ENCODE measurements at places on chromosomes 4 and X.
A peak's percentile ranks its signal among the peaks of the same experiment; 100 is the strongest.

DNA sequence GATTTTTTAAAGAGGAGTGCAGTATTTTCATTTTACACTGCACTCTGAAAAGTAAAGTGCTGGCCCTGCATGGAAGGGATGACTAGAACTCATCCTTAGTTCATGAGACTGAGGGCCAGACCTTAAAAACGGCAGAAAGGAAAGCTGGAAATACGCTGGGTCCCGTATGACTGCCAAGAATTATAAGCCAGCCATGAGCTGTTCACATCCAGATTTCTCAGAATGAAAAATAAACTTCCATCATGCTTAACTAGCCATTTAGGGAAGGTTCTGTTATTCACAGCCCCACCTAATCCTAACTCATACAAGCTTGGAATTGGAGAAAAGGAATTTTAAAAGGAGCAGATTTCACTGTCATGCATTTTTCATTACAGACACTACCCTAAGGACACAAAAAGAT, 894.4 kb downstream of the FAT4 start:
- no peak for DNase-seq

GRCh38 chrX:24150898-24151297, 1.4 kb downstream of the ZFX start:
- DNase-seq, result no peak

GRCh38 chrX:31993637-31994036, 921.8 kb upstream of the FTHL17 start:
- no peak for DNase-seq

DNA sequence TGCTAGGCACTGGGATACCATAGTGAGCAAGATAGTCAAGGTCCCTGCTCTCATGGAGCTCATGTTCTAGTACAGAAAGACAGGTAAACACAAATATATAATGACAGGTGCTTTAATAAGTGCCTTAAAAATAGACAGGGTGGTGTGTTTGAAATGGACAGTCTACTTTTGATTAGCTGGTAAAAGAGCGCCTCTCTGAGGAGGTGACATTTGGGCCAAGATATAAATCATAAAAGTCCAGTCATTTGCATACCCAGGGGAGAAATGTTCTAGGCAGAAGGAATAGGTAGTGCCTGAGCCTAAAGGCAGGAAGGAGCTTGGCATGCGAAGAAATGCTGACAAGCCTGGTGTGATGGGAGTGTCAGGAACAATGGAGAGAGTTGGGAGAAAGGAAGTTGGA, 83.6 kb downstream of the DNAAF6 start:
- no peak for DNase-seq

GRCh38 chr4:102400898-102401297, 55.6 kb upstream of the SLC39A8 start:
- no peak for DNase-seq

DNA sequence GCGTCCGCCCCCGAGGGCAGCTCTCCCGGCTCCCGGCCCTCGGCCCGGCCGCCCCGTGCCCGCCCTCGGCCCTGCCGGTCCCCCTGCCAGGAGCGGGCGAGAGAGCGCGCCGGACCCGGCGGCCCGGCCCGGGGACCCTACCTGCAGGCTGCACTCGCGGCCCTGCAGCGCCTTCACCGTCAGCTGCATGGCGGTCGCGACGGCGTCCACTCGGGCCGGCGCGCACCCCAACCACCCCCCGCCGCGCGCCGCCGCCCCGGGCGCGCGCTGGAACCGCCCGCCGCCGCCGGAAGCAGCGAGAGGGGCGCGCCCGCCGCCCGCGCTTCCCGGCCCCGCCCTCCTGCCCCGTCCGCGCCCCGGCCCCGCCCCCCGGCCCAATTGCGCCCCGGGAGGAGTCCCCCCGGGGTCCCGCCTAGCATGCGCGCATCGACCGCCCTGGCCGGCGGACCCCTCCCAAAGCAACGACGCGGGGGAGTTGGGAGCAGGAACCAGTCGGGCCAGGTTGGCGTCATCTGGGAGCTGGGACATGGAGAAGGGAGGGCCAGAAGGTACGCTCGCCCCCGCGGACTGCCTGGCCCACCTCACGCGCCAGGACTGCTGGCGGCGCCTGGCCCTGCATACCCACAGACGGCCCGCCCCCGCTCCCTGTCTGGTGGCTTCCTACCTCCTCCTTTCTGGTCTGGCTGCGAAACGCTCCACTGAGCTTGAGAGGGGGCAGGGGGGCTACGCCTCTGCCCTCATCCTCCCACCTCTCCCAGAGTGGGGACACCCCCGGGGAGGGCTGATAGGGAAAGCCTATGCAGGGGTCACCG, at the start of gene UBL4A:
UBL4A (minus strand) TSS at position 220 of the 812 bp plus-strand sequence; CDS start at position 189, 31 bp downstream.
- DNase-seq, result peak; percentile 60

DNA sequence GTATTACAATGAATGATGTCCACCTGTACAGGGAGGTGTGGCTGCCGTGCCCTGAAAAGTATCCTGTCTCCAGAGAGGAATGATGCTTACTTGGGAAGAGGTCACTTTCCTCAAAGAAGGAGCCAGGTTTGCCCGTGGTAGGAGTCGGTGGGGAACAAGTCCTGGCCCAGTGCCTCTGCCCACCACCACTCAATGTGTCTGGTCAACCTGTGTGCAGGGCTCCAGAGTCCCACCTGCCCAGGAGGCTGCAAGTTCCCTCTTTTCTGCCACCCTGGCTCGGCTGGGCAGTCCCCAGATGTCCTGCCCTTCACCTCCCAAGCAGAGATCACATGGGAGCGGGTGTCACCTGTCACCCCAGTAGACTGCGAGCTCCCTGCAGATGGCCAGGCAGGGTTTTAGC, 75.4 kb upstream of the C4orf50 start:
- no peak for DNase-seq

DNA sequence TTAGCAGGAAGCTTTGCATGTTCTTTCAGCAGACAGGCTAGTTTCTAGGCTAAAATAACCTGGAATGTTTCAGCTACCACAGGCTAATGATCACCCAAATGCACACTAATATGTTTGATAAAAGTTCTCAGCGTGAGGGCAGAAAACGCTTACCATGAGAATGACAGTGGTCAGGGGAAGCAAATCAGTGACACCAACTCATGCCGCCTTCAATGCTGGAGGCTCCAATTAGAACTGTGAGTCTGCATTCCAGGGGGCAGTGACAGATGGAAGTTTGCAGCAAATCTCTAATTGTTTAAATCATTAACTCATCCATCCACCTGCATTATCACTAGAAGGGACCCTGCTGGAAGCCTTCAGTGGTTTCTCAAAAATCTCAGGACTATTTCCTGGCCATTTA, 43.2 kb downstream of the ANOS1 start:
- DNase-seq, result no peak

GRCh38 chr4:135277068-135277979, 1075.7 kb upstream of the PABPC4L start:
- peak; percentile 67 for DNase-seq

GRCh38 chr4:101846550-101846949, 56.0 kb downstream of the BANK1 start:
- DNase-seq, result no peak

DNA sequence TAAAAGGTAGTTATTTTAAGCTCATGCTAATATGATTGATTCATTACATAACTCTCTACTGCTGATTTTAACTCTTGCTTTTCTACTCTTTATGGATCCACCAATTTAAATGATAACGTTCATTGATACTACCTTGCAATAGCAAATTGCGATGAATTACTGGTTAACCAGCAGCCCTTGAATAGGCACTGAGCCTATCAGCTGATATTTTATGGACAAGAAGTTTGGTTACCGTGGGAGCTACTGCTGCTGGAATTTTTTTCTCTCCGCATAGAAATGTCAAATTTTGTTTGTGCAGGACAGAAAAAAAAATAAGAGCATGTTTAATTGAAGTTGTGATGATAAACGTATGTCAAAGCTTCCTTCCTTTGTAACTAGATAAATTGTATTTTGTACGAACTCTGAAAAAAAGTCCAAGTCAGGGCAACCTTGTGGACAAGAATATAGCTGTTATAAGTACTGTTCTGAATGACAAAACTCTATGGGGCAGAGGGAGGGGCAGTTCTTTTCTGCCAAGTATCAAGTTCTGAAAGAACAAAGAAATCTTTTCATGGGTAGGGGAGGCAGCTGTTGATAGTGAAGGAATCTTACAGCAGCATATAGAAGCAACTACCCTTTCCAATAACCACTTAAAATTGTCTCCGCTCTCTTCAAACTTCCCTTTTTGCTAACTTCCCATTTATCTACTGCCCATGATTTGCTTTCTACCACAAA, 434.9 kb upstream of the PABPC4L start:
- DNase-seq, result no peak

GRCh38 chrX:39764441-39764914, 333.3 kb downstream of the BCOR start:
- DNase-seq, result peak; percentile 15

GRCh38 chrX:38103857-38104812, 97.8 kb downstream of the SYTL5 start:
- DNase-seq, result no peak

DNA sequence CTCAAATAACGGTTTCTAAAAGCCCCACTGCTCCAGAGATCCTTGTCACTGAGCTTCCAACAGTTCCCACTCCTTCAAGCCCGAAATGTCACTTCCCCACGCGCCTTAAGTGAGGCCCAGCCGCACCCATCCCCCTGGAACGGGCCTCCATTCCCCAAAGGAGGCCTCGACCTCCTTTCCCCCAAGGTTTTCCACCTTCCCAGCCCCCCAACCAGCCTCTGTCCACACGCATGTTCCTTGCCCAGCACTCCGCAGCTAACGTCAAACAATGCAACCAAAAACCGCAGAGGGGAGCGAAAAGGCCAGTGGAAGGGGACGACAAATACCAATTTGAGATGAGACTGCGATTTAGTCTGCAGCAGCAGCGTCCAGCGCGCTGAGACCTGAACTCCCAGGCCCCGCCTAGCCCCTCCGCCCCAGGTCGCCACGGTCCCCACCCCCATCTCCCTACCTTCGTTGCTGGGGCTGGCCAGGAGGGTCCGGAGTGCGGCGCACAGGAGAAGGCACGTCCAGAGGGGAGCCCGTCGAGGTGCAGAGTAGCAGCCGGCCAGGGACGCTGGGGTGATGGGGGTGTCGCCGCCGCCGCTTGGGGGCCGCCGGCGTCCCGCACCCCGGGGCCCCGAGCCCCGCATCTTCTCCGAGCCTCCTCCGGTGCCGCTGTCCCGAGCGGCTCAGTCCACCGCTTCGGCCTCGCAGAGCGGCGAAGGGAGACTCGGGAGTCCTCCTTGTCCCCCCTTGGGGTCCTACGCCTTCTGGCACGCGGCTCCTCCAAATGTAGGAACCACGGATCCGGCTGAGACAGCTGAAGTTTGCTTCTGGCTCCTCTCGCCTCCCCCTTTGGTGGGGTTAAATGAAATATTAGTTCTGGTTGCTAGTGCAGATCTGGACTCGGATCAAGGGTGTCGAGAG, 924 bp downstream of the EPHA5 start:
- DNase-seq, result peak; percentile 11

- peak; percentile 93 for DNase-seq
Measured at GRCh38 chr4:184355111-184355604, 119.2 kb downstream of the IRF2 start.

- no peak for DNase-seq
Measured at GRCh38 chrX:39796856-39797255, 300.9 kb downstream of the BCOR start.

GRCh38 chr4:8832113-8832915, 39.3 kb downstream of the HMX1 start:
- no peak for DNase-seq

DNA sequence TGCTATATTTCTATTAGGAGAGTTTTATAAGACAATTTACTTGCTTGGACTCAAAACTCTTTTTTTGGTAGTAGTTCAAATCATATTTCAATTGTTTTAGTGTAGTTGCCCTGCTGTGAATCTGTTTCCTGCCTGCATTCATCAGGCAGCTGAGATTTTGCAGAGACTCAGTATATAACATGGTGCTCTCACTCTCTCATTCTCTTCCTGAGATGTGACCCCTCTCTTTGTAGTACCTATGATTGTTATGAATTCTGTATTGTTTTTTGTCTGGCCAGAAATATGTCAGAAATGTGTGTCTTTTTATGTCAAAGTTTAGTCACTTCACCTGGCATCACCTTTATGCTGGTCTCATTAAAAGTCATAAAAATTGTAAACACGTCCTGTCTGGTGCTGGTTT, 374.0 kb downstream of the RAPGEF2 start:
- no peak for DNase-seq

DNA sequence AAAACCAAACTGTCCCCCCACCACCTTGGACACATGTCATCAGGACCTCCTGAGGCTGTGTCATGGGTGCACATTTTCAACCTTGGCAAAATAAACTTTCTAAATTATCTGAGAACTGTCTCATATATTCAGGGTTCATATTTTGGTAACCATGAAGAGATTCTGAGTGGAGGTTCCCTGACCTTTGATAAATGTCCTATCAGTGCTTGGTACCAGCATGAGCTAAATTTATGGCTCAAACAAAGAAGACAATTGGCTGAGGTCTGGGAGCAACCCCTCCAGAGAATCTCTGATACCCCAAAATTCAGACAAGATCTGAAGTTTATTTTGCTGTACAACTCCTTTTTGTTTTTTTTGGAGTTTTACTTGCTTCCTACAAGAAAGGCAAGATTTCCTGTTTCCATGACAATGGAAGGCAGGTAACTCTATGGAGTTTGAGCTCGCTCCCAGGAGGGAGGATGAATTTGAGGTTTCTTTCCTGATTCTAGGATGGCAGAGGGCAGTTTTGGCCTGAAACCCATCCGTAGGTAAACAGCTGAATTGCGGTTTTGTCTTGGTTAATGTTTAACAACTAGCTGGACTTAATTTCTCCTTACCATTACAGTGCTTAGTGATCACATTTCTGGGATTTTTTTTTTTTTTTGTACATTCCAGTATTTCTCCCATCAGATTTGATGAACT, 14.5 kb downstream of the UGT2B15 start:
- no peak for DNase-seq

DNA sequence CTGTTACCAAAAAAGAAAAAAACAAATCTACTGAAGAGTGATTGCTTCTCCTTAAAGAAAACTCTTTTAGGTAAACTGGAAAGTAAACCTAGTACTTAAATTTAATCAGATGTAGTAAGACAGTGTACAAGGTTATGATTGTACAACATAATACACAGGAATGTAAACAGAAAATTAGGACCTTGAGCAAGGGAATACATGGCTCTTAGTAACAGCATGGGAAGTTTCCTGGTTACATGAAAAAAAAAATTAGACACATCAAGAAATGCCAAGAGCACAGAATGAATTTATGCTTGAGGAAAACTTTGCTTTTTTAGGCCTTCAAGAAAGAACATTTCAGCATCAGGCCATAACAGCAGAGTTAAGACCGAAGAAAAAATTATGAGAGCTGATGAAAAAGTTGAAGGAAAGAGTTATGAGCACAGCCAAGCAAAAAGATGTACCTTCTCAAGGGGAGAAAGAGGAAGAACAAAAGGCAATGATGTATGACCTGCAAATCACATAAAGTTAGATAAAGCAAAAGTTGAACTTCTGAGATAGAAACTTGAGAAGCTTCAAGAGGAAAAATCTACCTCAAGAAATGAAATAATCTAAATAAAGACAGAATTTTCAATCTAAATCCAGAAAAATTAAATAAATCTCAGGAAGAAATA, 311.6 kb downstream of the GALNTL6 start:
- peak; percentile 24 for DNase-seq

DNA sequence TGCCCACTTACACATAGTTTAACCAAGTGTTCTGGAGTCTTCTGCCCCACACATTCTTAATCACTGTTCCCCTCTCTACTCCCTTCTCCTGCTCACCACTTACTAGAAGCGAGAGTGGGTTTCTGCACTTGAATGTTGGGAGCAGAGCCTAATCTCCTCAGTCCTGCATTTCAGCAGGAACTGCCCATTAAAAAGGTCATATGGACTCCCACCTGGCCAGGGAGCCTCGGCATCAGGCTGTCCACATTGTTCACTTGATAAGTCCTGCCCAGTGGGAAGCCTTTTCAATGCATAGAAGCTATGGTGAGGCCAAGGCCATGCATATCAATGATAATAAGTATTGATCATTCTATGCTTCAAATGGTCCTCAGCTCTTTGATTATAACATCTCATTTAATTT, 144.3 kb downstream of the LDB2 start:
- no peak for DNase-seq
